ENCODE measurements at places on chromosomes 2 and 18.

DNA sequence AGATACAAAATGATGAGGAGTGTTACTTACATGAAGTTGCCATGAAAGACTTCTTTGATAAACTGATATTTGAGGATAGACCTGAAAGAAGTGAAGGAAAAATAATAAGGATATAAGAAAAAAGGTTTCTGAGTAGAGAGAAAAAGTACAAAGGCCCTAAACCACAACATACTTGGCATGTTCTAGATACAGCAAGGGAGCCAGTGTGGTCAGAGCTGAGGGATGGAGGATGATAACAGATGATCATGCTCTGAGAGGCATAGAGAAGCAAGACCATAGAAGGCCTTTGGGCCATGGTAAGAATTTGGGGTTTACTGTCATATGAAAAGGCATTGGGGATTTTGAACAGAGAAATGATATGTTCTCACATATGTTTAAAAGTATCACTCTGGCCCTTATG, 424.1 kb upstream of the CHST9 start:
- DNase-seq = no peak

- DNase-seq = no peak
Observed at GRCh38 chr18:55787536-55788073, 199.6 kb upstream of the TCF4 start.

GRCh38 chr18:57249179-57249578, 102.3 kb downstream of the BOD1L2 start:
- DNase-seq = no peak

DNA sequence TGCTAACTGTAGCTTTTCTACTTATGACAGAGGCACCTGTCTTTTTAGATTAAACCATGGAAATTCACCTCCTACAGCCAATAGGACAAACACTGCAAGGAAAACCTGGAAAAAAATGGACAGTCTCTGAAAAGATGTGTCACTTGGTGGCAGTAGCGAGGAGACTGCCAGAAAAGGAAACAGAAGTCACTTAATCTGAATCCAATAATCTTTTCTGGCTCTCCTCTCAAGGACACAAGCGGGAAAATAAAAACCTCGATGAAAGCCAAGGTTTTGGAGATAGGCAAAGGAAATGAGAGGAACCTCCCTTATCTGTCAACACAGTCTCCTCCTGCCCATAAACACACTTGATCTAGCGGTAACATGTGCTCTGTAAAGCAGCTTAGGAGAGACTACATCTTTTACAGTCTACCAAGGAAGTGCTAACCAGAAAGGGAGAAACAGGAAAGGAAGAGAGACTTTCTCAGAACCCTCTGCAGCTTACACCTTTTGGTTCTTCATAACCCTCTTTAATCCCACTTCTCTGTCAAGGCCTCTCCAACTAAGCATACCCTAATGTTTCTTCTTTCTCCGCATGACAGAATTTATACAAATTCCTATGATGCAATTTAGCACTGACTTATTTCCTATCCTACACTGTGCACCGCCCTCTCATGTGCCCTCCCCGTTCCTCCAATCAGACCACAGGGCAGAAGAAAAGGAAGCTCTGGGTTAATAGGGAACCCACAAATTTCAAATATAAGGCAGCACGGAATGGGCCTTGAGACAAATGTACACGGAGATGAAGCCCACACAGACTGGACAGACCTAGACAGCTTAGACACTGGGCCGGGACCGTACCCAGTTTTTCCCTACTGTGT, 52.8 kb downstream of the CLASP1 start:
- DNase-seq = peak; percentile 20

- no peak for DNase-seq
Observed at GRCh38 chr2:67565761-67566160, 168.6 kb downstream of the ETAA1 start.

- no peak for DNase-seq
Observed at GRCh38 chr2:133270550-133270949, 297.7 kb downstream of the NCKAP5 start.

DNA sequence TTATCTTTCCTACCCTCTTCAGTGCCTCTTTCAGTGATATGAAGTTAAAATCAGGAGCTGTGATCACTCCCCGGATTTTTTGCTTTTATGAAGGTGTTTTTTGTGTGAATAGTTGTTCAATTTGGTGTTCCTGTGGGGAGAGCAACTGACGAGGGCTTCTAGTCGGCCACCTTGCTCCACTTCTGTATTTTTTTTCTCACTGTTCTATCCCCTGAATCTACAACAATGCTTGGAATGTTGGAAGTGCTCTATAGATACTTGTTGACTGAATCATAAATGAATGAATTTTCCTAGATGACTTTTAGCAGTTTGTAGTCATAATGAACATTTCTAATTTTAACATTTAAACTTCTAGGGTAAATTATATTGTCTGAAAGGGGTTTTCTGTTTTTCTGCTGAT, 247.3 kb downstream of the ZNF385B start:
- DNase-seq = no peak

- no peak for DNase-seq
Observed at GRCh38 chr2:184336688-184337087, 261.6 kb upstream of the ZNF804A start.

GRCh38 chr2:234691968-234692955, 195.4 kb upstream of the ARL4C start:
- no peak for DNase-seq

- no peak for DNase-seq
Observed at GRCh38 chr2:227861011-227861410, 10.4 kb upstream of the DAW1 start.

DNA sequence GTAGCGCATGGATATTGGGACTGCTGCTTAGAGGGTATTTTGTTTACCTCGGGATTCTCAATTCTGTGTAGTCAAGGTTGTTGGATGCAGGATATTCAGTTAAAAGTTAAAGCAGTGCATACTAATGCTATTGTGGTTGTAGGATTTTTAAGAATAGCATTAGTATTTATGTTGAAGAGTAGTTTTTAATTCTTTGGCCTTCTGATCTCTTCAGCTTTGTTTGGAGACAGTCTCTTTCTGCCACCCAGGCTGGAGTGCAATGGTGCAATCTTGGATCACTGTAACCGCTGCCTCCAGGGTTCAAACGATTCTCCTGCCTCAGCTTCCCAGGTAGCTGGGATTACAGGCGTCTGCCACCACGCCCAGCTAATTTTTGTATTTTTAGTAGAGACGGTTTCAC, 1.5 kb downstream of the RHBDD1 start:
- no peak for DNase-seq

- DNase-seq = no peak
Observed at GRCh38 chr18:56330366-56331110, 307.9 kb downstream of the TXNL1 start.

DNA sequence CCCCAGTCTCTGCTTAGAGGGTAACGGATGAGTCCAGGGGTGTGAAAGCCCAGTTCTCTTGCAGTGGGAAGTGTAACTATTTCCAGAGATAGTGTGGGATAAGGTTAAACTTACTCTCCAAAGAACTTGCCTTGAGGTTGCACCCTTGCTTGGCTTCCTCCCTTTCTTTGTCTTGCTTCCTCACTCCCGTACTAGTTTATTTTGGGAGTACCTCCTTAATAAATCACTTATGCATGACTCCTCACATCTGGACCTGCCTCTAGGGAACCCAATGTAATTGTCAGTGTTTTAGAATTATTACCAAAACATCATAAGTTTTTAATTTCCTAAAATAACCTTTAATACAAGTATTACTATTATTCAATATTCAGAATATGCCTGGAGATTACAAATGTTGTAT, 35.2 kb downstream of the CPO start:
- no peak for DNase-seq

DNA sequence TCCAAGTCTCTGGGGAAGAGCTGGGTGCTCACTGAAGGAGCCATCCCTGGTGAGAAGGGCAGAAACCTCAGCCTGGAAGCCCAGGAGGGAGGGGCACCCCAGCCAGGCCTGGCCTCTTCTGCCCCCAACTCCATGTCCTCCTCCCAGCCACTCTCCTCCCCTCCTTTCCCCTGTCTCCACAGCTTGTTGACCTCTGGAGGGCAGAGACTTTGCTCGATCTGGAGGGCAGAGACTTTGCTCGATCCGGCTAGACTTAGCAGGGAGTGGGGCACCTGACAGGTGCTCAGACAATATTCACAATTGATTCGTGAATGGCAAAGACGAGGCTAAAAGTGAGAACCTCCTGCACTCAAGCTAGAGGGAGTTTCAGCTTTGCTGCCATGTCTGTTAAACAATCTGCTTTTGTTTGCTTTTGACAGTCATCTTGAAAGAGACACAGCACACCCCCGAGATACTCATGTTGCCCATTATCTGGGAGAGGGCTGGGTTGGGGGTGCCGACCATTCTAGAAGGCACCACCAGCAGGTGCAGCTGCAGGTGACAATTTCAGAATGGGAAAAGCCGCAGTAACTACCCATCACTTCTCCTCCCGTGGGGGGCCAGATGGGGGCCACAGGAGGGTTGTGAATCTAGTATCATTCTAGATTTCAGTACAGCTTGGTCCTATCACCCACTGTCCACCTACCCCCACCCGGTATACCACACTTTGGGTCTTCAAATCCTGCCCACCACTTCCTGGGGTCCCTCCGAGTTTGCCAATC, 54.8 kb downstream of the DNMT3A start:
- no peak for DNase-seq

DNA sequence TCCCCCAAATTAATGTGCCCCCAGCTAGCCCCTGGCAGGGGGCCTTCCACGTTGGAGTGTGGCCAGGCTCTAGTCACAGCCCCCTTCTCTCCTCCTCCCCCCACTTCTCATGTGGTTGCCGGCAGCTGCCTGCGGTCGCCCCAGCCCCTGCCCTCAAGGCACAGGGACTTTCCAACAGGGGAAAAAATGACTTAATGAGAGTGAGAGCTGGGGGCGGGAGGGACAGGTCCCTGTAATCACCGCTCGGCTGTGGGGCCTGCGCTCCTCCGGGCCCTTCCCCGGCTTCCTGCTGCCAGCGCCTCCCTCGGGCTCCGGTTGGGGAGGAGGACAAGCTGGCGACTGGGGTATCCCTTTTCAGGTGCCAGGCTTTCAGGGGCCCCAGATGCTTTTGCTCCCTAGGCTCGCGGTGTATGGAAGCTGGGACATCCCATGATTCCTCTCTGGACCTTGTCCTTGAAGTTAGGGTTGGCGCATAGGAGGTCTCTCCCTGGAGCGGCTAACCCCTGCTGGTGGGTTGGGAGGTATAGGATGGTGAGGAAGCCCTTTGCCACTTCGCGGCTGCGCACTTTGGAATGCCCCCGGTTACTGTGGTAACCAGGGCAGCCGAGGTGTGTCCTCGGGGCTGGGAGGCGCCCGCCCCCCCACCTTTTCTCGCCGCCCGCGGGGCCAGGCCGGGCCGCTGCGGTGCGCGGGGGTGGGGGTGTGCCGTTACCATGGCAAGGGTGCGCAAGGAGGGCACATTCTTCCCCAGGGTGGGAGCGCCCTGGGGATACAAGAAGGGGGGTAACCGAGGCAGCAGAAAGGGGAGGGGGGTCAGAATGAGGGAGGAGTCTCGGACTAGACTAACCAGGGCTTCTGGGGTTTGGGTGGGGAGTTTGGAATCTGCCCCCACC, 16.1 kb downstream of the WNT10A start:
- DNase-seq = no peak

GRCh38 chr2:85578243-85579180, 1.1 kb downstream of the VAMP8 start:
- no peak for DNase-seq

DNA sequence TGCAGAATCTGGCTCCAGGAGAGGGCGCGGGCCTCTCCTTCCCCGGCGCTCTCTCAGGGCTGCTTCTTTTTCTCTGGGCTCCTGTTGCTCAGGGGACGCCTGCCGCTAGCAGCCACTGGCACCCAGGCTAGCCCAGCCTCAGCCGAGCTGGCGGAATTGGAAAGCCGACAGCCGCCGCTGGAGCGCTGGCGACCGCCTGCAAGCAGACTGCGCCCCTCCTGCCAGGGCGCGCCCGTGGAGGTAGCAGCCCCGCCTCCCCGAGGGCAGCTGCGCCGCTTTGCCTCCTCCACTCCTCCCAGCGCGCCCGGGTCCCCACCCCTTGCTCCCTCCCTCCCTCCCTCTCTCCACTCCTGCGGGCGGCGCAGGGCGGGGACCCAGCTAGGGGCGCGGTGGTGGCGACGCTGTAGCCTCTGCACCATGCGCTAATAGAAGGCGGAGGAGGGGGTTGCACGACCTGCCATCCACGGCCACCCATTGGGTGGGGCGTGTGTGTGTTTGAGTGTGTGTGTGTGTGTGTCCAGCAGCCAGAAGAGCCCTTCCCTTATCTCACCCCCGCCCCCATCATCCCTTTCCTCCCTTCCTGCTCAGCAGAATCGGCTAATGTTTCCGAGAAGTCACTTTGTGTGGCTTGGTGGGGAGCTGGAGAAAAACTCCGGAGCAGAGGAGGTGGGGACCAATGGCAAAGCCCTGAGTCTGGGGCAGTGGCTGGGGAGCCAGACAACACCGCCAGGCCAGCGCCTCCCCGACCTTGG, at the start of gene SCN9A:
TSS of gene SCN9A (minus strand) at position 209 of the 752 bp plus-strand sequence. CDS start 64,188 bp downstream, outside the sequence.
- peak; percentile 79 for DNase-seq

- no peak for DNase-seq
Observed at GRCh38 chr18:11862468-11863137, 11.4 kb downstream of the CHMP1B start.

DNA sequence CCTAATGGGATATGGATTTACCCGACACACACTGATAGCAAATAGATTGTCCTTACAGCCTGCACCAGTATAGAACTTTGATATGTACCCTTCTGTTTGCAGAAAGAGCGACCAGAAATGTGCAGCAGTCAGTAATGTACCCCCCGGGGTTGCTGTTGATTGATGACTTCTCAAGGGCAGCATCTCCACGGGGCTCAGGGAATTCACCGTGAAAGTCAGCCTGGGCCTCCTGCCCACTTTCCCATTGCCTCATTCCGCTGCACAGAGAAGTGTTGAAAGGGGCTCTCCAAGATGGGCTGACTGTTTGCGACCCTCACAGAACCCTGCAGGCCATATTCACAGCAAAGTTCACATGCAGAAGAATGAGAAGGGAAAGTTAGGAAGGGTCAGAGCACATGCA, 241.3 kb downstream of the PRKCE start:
- no peak for DNase-seq

- DNase-seq = no peak
Observed at GRCh38 chr2:71839826-71840225, 307.8 kb downstream of the CYP26B1 start.

GRCh38 chr2:143258126-143258892, 129.1 kb downstream of the ARHGAP15 start:
- DNase-seq = no peak

DNA sequence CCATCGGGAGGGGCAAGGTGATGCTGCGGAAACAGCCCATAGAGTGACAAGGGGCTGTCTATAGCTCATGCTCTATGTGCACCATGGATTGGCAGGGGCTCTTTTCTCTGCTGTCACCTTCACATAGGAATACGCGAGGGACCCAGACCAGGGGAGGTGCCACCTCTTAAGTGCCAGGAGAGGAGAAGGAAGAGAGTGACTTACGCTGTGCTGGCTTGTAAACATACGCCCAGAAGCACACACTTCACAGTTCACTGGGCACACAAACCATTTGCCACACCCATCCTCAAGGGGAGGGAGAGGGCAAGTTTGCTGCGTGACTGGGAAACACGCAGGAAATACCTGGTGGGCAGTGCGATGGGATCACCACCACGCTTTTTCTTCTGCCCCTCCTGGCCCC, 65.1 kb upstream of the GPR45 start:
- no peak for DNase-seq

- no peak for DNase-seq
Observed at GRCh38 chr2:213101692-213102460, 49.5 kb downstream of the IKZF2 start.

Measured in HuH-7 (cell line).